Activated T-cell treated with anti-CD3 and anti-CD28 coated beads for 1 hour (primary cell): ENCODE measurements at places on chromosomes 7 and 10.

- DNase-seq: no peak
Measured at GRCh38 chr7:149289856-149290255, 27.9 kb downstream of the ZNF783 start.

- DNase-seq: no peak
Measured at GRCh38 chr10:90674928-90675327, 182.9 kb downstream of the HTR7 start.

- no peak for DNase-seq
Measured at GRCh38 chr10:1776127-1776662, 38.9 kb upstream of the ADARB2 start.

DNA sequence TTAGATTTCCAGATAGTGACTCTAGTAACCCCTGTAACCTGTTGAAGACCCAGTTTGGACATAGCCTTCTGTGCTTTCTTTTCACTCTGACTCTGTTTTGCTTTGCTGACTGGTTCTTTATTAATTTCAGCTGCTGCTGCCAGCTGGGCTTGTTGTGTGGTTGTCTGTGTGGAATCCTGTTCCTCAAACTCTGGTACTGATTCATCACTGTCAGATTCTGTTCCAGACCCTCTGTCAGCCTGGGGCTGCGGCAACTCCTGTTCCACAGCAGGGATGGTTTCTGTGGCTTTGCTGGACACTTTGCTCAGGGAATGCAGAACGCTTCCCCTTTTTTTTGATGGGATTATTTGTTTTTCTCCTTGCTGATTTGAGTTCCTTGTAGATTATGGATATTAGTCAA is 104.9 kb downstream of the SEC23IP start:
- no peak for DNase-seq

GRCh38 chr7:102934239-102934638 is 21.4 kb downstream of the LRRC17 start:
- no peak for DNase-seq

DNA sequence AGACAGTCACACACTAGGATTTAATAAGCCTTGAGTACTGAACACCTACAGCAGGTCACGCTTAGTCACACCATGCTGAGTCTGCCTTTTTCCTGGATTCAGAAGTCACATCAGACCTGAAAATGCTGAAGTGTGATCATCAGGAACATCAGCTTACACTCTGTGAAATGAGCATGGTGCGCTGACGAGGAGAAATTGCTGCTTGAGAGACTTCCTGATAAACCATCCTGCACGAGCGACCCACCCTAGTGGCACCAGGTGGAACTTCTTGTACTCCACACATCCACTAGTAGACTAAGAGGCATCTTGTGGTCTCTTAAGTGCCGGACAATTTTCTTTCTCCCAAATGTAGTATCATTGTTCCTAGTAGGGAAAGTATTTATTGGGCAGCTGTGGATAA is 51.8 kb upstream of the MRLN start:
- no peak for DNase-seq

GRCh38 chr10:30674796-30675195 is 45.2 kb upstream of the LYZL2 start:
- DNase-seq: no peak

- DNase-seq: no peak
Measured at GRCh38 chr10:126629925-126630624, 40.4 kb downstream of the C10orf90 start.

DNA sequence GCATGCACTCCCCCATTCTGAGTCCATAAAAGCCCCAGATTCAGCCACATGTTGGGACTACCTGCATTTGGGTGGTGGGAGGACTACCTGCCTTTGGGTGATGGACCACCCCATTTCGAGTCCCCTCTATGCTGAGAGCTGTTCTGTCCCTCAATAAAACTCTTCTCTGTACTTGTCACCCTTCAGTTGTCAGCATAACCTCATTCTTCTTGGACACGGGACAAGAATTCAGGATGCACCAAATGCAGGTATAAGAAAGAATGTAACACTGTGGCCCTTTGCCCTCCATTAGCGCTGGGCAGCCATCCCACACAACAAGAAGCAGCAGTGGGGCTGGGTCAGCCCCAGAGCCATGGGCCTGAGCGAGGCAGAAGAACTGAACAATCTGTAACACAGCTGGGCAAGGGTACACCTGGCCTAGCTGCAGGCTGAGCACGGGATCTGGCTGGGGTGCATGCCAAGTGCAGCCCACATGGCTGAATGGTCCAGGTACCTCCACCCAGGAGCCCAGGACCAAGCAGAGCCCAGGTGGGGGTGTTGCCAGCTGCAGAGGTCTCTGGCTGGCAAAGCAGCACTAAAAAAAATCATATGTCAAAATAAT is 1344.3 kb upstream of the LRRTM3 start:
- no peak for DNase-seq

GRCh38 chr7:791519-791918 is 40.8 kb upstream of the SUN1 start:
- DNase-seq: no peak

- peak; percentile 56 for DNase-seq
Measured at GRCh38 chr7:2510909-2511768, 8.4 kb upstream of the LFNG start.

DNA sequence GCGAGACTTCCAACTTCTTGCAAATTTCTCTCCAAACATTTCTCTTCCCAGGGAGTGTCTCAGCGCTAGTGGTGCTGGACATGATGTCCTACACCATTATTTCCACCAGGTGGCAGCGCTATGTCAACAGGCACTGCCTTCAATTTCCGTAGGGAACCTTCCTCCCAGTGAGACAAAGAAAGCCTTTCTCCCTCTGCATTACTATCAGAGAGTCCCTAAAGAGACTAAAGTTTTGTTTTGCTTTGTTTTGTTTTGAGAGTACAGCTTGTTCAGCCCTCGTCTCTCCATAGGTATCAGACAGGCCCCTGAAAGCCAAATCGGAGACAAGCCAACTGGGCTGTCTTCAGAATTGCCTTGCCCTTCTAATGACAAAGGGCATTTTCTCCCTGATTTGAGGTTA is 44.2 kb upstream of the GGCT start:
- peak; percentile 7 for DNase-seq

GRCh38 chr10:122279725-122280141 is 8.6 kb downstream of the BTBD16 start:
- DNase-seq: no peak

DNA sequence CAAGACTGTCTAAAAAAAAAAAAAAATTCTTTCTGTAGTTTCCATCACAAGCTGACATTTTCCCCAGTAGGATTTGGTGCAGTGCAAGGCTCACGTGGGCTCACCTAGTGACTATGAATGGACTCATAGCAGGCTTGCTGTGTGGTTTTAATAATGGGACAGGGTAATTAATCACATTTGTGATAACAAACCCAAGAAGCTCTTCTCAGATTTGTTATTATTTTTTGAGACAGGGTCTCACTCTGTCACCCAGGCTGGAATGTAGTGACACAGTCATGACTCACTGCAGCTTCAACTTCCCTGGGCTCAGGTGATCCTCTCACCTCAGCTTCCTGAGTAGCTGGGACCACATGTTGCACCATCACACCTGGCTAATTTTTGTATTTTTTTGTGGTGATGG is 40.0 kb downstream of the NACAD start:
- DNase-seq: no peak

DNA sequence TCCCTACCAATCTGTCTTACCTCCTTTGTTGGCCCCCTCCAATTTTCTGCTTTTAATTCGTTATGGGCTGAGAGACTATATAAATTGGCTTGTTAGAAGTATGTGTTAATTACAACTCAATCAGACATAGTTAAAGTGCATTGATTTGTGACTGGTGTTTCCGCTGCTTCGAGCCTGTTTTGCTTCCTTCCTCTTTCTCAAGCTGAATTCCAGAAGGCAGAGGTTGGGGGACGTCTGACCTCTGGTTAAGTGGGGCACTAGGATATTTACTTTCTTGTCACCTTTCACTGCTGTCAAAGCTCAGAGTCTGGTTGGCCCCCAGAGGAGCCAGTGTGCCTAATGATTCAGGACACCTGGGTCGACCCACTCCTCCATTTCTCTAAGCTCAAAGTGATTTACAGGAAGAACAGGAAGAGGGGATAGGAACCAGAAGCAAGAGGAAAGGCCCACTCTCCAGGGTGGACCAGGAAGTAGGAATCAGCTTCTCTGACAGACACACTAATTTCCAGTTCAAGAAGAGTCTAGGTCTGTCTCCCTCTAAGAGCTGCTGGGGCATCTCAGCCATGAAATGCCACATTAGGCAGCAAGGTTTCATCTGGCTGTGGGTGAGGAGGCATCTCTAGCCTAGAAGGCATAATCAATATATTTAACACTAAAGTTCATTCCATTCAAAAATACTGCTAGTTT is 397.2 kb upstream of the NPVF start:
- DNase-seq: no peak

GRCh38 chr10:93915598-93915997 is 21.8 kb downstream of the SLC35G1 start:
- no peak for DNase-seq

DNA sequence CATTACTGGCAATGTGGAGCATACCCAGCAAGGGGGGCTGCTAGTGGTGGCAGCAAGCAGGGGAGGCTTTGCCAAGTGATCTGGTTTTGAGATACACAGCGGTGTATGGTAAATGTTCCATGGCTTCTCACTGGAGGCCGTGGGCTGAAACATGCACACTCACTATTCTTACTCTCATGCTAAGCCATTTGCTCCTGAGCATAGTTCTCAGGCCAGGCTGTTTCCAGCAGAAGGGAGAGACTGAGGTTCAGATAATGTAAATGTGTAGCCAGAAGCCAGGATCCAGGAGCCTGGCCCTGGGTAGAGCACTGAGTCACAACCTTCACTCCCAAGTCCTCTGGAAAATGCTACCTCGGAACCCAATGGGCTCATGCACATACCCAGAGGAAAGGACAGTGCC is 757.9 kb downstream of the GRID1 start:
- no peak for DNase-seq

GRCh38 chr10:7606951-7607404 is 59.8 kb downstream of the ITIH5 start:
- no peak for DNase-seq

- DNase-seq: no peak
Measured at GRCh38 chr10:665579-666091, 23.8 kb downstream of the DIP2C start.

DNA sequence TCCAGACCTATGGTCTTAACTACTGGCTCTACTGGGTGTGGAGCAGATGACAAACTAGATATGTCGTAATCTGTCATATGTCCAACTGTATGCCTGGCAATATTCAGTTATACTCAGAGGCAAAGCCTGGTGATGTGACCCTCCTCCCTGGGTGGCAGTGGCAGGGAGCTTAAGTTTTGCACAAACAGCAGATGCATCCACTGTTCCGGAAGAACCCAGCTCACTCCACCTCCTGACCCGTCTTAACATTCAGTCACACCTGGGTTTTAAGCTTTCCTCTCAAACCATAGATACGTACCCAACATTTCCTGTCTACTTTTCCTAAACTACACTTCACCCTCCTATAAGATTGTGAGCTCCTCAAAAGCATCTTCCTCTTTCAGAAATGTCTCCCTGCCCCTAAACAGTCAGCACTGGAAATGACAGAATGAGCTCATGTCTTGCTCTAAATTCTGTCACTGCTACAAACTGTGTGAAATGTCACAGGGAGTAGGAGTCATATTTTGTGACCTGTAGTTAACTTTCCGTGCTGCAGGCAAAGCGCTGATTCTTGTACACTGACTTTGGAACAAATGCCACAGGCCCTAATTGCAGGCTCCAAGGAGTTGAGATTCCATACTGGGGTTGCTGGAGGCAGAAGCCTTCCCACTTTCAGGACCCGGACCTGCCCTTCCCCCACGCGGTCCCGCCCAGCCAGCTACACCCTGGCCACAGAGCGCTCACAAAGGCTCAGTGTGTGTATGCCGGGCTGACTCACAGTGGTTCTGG is 23.9 kb downstream of the SCD start:
- peak; percentile 23 for DNase-seq

DNA sequence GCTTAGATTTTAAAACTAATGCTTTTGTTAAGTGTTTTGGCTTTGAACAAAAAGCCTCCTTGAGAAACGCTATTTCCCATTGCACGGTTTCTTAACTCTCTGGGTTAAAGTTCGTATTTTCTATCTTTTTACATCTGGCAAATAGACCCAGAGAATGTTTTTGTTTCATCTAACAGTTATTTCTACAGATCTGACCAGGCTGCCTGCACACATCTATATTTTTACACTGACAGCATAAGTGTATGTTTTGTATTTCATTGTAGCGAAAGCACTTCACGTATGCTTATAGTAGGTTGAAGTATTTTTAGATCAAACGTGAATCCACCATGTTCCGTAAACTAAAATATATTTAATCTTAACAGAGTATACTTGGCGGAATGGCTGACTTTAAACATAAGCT is 477.3 kb downstream of the SDK1 start:
- DNase-seq: no peak
